Right cardiac atrium (tissue), 5 donors: ENCODE measurements at places on chromosomes 4 and X. TPM values are rescaled to one million over a fixed set of nuclear protein-coding genes. Genes with fewer than 3 reads are reported as not detected.
A peak's percentile ranks its signal among the peaks of the same experiment; 100 is the strongest.

The SMIM31 gene
- total RNA-seq, result not detected

DNA sequence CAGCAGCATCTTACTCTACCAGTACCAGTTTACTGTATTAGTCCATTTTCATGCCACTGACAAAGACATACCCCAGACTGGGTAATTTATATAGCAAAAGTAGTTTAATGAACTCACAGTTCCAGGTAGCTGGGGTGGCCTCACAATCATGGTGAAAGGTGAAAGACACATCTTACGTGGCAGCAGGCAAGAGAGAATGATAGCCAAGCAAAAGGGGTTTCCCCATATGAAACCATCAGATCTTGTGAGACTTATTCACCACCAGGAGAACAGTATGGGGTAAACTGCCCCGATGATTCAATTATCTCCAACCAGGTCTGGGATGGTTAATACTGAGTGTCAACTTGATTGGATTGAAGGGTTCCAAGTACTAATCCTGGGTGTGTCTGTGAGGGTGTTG, 69.3 kb downstream of the YIPF6 start:
- DNase-seq, result no peak

The EXOC1L gene
- not detected for total RNA-seq

- no peak for DNase-seq
Measured at GRCh38 chrX:37580080-37580479, 8.6 kb downstream of the LANCL3 start.

- DNase-seq, result no peak
Measured at GRCh38 chr4:35163168-35163567, 1081.1 kb downstream of the ARAP2 start.

DNA sequence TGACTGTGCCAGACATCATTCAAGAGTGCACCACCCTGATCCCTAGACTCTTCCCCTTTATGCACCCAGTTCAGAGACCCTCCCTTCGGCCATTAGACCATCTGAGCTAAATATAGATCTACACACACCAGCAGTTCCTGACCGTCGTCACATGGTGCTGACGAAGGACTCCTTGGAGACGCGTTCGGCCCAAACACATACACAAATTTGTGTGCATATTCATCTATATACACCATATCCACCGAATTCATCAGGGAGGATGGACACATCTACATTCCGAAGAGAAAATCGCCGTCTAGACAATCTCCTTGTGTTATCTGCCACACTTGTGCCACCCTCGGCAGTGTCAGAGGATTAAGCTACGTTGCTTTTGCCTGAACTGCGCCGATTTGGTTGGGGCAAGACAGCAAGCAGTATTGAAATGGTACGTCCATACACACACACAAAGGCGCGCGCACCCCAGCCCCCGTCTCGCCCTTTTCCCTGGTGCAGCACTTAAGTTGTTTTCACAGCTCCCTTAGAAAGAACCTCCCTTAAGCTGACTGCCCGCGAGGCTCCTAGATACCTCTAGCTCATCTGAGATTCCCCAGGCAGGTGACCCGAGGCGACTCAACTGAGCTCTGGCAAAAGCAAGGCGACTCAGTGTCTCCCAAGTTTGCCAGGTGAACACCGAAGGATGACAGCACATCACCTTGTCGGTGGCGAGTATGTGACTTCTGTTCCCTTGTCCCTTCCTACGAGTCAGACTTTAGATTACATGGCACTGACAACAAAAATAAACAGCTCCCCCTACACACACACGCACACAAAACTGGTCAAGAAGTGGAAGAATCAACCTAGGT, 1.0 kb downstream of the RASGEF1B start:
- peak; percentile 75 for DNase-seq

- DNase-seq, result no peak
Measured at GRCh38 chrX:14406225-14406624, 123.1 kb upstream of the GLRA2 start.

DNA sequence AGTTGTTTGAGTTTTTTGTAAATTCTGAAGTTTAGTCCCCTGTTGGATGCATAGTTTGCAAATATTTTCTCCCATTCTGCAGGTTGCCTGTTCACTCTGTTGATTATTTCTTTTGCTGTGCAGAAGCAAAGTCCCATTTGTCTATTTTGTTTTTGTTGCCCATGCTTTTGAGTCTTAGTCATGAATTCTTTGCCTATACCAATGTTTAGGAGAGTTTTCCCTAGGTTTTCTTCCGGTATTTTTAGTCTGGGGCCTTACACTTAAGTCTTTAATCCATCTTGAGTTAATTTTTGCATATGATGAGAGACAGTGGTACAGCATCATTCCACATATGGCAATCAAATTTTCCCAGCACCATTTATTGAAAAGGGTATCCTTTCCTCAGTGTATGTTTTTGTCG, 405.8 kb upstream of the RPS6KA3 start:
- no peak for DNase-seq

GRCh38 chrX:153519569-153520286, 2.3 kb downstream of the ATP2B3 start:
- DNase-seq, result no peak

The PLP1 gene
- 33.0 TPM for total RNA-seq

DNA sequence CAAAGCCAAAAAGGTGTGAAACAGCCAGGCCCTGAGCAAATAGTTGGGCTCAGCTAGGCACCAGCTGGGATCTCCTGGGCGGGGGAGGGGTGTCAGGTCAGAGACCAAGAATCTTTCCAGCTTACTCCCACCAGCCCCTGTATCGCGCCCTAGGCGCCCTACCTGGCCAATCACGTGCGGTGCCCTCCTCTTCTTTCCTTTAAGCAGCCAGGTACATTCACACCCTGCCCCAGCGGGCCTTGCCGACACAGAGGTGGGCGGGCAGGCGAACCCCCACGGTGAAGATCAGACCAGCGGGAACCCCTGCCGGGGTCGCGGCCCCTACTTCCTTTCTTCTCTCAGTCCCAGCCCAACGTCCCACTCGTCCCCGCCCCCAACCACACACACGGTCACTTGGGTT, 9.1 kb downstream of the ARHGAP36 start:
- no peak for DNase-seq

The OPRPN gene
- total RNA-seq, result not detected

The SCRG1 gene
- total RNA-seq, result 2.4 TPM

The OPHN1 gene
- total RNA-seq, result 4.1 TPM

GRCh38 chrX:137290011-137290410, 256.2 kb upstream of the GPR101 start:
- DNase-seq, result no peak

The GLRB gene
- 15.0 TPM for total RNA-seq

DNA sequence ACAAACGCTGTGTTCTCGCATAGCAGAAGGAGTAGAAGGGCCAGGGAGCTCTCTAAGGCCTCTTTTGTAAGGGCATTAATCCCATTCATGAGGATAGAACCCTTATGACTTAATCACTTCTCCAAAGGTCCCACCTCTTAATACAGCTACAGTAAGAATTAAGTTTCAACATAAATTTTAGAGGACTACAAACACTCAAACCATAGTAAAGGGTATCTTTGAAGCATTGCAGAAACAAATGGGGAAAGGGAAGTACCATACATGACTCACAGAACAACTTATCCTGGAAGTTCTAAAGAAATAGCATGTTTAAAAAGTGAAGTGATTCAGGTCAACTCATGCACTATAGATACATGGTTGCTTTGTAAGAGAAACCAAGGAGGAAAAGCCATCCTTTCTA, 680.8 kb downstream of the RPA4 start:
- no peak for DNase-seq

DNA sequence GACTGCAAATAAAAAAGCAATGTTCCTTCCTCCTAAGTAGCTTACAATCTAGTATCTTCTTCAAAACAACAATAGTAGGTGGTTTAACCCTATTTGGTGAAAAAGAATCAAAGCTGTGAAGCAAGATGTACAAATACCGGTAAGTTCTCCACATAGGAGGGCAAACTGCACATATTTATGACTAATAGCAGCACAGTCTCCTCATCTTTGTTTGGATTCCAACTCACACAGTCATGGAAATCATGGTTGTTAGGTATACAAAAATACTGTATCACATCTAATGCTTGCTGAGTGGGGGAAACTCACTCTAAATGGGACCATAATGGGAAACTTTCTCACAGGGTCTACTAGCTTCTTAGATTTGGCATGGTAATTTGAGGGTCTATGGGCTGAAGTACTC, 597.2 kb downstream of the INPP4B start:
- no peak for DNase-seq

DNA sequence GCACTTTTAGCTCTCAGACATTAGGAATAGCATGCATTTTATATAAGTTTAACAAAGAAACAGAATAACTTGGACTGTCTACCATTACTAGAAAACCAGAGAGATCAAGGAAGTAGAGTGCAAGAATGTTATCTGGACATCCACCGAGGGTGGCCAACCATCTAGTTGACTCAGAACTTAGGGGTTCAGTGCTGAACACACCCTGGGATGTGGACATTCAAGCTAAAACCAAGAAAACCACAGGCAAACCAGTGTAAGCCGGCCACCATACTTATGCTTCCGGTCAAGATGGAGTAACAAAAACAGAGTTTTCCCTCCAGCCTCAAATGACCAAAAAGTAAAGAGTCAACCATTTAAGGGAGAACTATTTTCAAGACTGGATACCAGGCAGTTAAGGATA, 181.4 kb upstream of the MXRA5 start:
- no peak for DNase-seq

GRCh38 chrX:87896057-87896456, 378.5 kb downstream of the KLHL4 start:
- DNase-seq, result no peak

DNA sequence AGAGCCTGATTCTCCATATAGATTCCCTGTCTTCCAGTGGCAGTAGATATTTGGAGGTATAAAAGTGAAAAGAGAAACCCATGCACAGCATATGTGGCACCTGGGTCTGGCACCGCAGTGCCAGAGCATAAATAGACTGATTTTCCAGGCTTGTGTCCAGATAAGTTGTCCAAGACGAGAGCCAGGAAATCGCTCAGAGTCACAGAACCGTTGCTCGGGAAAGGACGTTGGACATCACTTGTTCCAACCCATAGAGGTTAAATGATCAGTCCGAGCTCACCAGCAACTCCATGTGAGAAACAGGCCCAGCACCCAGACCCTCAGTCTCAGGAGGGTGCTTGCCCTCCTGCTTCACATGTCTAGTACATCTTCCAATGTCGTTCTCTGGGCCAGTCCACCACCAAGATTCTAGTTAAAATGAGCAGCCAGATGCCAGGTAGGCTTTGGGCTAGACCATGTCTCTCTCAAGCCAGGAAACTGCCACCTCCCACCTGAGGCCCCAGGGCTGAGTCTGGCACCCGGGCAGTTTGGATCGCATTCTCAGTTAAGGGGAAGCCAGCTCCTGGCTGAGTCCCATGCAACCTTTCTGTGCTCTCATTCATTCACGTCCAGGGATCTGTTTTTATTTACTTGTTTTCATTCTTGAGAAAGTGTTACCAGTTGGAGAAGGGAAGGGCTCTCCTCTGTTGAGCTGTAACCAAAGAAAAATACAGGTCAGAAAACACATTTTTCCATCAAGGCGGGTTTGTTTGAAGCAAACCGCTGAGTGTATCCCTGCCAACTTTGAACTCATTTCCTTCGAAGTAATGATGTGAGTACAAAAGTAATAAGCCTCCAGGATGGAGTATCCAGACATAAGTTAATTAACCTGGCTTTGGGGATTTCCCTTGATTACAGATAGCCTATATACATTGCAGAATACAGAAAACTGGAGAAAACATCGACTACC, 91.7 kb downstream of the PHOX2B start:
- DNase-seq, result peak; percentile 61

- DNase-seq, result no peak
Measured at GRCh38 chrX:137062915-137063617, 29.3 kb upstream of the GPR101 start.

- no peak for DNase-seq
Measured at GRCh38 chr4:114226968-114227760, 247.7 kb upstream of the ARSJ start.

The SYN1 gene
- 8.6 TPM for total RNA-seq

The FAM47E gene
- 2.7 TPM for total RNA-seq

DNA sequence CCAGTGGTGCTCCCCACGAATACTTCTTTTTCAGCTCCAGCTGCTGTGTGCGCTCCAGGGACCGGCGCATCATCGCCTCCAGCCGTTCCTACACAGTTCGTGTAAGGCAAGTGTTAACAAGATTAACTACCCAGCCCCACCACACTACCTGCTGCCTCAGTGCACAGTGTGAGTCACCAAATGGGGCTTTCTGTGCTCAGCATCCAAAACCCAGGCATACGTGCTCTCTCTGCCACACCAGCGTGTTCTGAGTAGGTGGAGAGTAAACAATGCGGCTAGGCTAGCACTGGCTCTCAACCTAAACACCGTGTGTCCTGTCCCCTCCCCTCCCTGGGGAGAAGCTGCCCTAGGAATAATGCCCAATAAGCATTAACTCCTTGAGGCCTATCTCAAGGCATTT, 60.0 kb downstream of the MAP7D2 start:
- no peak for DNase-seq

The FHIP1A gene
- 13.8 TPM for total RNA-seq

DNA sequence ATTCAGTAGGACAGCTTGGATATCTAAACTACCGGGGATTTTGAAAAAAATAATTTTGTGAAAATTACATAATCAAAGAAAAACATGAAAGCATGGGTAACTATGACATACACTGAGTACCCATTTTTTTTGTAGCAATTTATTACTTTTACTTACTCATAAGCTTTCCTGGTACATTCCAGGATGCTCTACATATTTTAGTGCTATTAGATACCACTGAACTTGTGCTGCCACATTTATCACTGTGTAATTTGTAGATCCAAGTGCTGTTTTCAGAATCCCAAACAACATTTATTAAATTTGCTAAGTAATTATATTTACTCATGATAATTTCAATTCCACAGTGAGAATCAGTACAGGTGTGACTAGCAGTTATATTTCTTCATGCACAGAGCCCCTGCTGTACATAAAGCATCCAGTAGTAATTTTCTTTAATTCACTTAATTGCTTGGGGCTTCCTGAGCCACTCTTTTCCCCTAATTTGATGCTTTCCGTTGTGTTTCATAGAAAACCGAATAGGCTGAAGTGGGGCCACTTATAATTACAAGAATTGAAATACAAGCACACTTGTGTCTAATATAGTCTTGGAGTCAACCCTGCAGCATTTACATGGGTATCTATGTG, 2254.4 kb downstream of the ARAP2 start:
- no peak for DNase-seq

DNA sequence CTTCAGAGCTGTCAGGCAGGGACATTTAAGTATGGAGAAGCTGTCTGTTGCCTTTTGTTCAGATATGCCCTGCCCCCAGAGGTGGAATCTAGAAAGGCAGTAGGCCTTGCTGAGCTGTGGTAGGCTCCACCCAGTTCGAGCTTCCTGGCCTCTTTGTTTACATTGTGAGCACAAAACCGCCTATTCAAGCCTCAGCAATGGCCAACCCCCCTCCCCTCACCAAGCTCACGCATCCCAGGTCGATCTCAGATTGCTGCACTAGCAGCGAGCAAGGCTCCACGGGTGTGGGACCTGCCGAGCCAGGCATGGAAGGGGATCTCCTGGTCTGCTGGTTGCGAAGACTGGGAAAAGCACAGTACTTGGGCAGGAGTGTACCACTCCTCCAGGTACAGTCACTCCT, 59.3 kb downstream of the ZNF674 start:
- no peak for DNase-seq

The SRPK3 gene
- 27.0 TPM for total RNA-seq

GRCh38 chrX:120781403-120781802, 94.3 kb downstream of the CT47B1 start:
- DNase-seq, result no peak

The CXCL8 gene
- total RNA-seq, result 0.31 TPM

GRCh38 chrX:77085372-77085771, 361.8 kb upstream of the FGF16 start:
- DNase-seq, result no peak

The ZBTB49 gene
- 4.2 TPM for total RNA-seq

The SLC49A3 gene
- 18.2 TPM for total RNA-seq

The SPACA5 gene
- not detected for total RNA-seq

- no peak for DNase-seq
Measured at GRCh38 chr4:15754323-15754722, 23.8 kb upstream of the CD38 start.

The TMSB15C gene
- total RNA-seq, result 1.4 TPM
